A549 treated with dexamethasone at 1 μM for 4 hours (cell line): ENCODE measurements at places on chromosomes 2 and 18. TPM values are rescaled to one million over a fixed set of nuclear protein-coding genes. Genes with fewer than 3 reads are reported as not detected.

DOK1 gene
- 3.5 to 5.2 TPM (median 4.4 TPM) in 5 replicates for total RNA-seq

LRRTM1 gene
- total RNA-seq: not detected in 5 replicates

AGXT gene
- total RNA-seq: not detected in 5 replicates

SRD5A2 gene
- 0.02 to 0.05 TPM (median 0.02 TPM) in 5 replicates for total RNA-seq
